ENCODE measurements at places on chromosomes 12 and 14.

DNA sequence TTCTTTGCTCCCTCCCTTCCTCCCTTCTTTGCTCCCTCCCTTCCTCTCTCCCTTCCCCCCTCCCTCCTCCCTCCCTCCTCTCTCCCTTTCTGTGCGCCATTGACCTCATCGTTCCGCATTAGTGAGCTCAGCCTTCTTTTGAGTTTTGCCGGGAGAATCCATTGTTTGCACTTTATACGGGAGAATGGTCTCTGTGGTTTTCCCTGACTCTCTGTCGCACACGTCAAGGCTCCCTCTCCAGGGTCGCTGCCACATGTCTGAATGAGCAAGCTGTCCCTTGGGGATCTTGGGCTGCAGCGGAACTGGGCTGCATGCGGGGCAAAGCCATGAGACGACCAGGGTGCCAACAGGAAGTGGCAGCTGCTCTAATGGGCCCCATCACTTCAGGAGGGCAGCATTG, 118.5 kb downstream of the GLT1D1 start:
- DNase-seq: no peak

- DNase-seq: no peak
Measured at GRCh38 chr14:96421236-96421635, 29.3 kb downstream of the AK7 start.

DNA sequence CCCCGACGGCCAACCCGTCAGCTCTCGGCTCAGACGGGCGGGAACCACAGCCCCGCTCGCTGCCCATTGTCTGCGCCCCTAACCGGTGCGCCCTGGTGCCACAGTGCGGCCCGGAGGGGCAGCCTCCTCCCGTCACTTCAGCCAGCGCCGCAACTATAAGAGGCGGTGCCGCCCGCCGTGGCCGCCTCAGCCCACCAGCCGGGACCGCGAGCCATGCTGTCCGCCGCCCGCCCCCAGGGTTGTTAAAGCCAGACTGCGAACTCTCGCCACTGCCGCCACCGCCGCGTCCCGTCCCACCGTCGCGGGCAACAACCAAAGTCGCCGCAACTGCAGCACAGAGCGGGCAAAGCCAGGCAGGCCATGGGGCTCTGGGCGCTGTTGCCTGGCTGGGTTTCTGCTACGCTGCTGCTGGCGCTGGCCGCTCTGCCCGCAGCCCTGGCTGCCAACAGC, at the start of gene WNT1:
Gene WNT1, plus strand, starts transcription at position 32 of the 450 bp plus-strand sequence. Its CDS starts 329 bp downstream, at position 361.
- DNase-seq: no peak

GRCh38 chr14:94427016-94427613, 25.5 kb downstream of the SERPINA11 start:
- no peak for DNase-seq

DNA sequence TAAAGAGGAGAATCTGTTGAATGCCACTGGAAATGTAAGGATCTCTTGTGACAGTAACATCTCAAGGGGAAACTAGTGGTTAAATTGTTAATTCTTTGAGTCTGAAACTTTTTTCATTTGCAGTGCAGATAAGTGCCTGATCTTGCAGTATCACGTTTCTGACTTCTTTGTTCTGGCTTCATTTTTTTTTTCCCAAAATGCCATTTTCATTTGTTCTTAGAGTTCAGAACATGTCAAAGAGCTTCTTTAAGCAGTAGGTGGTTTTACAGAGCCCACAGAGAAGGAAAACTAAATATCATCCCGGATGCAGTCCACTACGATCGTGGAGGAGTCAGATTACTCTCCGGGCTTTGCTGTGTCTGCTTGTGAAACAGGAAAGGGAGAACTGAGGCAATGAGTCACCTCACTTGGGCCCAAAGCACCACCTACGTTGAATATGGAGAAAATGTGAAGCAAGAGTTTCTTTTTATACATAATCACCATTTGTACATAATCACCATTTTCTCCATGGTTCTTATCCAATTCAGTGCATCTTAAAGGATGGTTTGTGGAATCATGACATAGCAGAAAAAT, 43.9 kb downstream of the HMGA2 start:
- no peak for DNase-seq

- DNase-seq: no peak
Measured at GRCh38 chr12:112788205-112788604, 3.3 kb upstream of the RPH3A start.
